ENCODE measurements at places on chromosomes 5 and 9.

DNA sequence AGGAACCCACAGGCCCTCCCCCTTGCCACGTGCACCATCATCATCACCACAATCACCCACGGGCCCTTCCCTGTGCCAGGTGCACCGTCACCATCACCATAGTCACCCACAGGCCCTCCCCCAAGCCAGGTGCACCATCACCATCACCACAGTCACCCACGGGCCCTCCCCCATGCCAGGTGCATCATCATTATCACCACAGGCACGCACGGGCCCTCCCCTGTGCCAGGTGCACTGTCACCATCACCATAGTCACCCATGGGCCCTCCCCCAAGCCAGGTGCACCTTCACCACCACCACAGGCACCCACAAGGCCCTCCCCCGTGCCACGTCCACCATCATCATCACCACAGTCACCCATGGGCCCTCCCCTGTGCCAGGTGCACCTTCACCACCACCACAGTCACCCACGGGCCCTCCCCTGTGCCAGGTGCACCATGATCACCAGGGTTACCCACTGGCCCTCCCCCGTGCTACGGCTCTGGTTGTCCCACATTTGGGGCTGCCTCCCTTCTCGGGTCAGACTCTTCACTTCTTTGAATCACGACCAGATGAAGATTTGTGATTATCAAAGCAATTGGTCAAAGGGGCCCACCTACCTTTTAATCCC, 69.1 kb upstream of the OLFM1 start:
- DNase-seq, result peak; percentile 35

DNA sequence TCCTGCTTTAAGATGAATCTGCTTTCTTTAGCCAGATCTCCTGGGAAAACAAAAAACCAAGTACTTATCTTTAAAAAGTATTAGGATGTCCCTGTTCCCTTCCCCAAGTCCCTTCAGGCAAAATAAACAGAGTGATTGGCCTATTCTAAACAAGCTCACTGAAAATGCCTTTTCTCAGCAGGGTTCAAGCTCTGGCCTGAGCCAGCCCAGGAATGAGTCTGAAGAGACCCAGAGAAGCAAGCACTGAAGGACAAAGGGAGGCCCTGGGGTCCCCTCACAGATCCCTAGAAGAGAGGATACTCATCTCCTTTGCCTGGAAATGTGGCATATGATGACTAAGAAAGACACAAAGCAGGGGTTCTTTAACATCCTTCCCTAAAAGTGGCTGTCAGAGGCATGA, 66.8 kb upstream of the MAP1B start:
- no peak for DNase-seq

DNA sequence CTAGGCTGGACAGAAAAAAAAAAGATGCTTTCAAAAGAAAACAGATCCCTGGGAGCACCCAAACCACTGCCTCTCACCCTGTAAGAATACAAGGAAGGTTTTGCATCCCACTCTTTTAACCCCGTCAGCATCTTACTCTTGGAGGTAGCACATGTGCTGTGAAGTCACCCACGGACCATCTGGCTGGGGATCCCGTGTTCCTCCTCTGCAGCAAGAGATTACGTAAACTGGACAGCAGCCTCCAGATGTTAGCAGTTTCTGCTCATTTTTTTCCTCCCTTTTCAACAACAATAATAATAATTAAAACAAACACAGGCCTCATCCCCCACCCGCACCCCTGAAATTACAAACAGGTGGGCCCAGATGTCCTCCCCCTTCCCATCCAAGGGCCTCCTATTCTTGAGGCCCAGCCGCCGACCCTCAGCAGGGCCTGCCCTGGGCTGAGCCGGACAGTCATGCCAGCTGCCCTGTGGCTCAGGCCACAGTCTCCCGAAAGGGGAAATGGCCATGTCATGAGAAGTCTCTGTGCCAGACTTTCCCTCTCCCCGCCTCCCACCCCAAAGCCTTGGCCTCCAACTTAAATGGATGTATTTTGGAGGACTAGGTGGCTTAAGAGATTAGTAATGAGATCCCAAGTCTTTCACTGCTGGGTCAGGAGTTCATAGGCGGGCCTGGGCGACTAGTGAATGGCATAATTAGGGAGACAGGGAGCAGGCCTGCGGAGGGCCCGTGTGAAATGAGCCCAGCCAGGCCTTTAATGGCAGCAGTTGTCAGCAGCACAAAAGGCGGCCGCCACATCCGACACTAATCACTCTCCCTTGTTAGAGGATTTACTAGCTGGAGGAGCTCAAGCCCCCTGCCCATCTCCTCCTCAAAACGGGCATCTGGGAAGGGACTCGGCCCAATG, 165.1 kb downstream of the PAPPA start:
- DNase-seq, result no peak

GRCh38 chr9:87677776-87678587, 47.9 kb upstream of the CTSL start:
- no peak for DNase-seq

DNA sequence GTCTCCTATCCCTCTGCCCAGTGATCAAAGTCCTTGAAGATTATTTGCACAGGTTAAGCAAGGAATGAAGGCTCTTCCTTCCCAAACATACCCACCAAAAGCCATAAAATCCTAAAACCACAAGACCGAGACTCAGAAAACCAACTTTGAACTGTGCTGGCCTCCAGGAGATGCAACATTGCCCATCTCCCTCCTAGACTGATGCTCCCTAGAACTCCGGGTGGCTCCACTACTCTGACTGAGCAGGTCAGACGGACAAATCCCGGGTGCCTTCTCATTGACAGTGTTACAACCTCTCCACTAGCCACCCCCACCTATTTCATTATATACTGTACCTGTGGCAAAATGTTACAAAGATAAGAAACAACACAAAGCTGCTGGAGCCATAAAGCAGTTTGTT, 110.1 kb downstream of the FANCC start:
- no peak for DNase-seq

DNA sequence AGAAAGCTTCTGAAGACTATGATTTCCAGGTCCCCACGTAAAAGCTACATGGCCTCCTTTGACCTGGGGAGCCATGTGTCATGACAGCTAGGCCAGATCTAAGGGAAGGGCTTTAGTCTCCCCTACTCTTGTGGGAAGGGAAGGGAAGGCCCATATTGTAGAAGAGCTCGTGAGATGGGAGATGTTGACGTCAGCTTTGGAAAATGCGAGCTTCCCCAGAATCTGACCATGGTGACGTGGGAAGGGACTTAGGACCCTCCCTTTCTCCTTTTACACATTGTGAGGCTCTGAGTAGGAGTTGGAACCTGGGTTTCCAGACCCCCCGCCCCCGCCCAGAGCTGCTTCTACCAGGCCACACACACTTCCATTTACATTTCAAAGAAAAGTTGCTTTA, 165.5 kb downstream of the SYK start:
- DNase-seq, result no peak

DNA sequence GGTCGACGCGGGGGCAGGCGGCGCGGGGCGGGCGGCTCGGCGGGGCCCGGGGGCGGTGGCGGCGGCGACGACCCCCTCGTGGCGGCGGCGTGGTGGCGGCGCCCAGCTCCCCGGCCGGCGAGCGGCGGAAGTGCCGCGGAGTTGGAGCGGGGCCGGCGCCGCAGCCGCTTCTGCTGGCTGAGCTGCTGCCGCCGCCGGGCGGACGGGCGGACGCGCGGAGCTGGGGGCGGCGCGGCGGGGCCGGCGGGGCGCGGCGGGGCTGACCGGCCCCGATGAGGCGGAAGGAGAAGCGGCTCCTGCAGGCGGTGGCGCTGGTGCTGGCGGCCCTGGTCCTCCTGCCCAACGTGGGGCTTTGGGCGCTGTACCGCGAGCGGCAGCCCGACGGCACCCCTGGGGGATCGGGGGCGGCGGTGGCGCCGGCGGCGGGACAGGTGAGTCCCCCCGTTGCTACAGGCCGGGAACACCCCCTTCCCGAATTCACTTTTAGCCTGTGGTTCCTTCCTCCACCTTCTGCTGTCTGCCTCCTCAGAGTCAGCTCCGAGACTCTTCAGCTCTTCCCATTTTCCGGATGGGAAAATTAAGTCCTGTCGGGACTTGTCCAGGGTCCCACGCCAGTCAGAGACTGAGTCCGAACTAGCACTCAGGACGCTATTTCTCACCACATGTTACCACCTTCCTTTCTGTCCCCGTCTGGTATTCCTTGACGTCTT, at the start of gene GALNT10:
GALNT10 (plus strand) TSS at position 139 of the 710 bp plus-strand sequence; CDS start at position 273, 134 bp downstream.
- peak; percentile 65 for DNase-seq

DNA sequence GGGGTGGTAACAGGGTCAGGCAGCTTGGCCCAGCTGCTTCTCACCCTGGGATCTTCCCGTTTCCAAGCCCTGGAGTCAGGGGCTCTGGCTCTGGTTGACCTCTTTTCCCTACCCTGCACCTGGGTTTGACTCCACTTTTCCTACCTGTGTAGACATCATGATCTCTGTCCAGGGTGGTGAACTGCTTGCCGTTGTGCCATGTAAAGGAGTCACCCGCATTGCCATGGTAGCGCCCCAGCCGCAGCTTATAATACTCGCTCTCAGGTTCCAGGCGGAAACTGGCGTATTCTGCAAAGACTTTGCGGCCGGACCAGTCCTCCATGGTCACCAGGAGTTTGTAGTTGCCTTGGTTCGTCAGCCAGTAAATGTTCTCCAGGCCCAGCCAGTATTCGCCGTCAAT, 30.9 kb downstream of the ANGPTL2 start:
- DNase-seq, result no peak

DNA sequence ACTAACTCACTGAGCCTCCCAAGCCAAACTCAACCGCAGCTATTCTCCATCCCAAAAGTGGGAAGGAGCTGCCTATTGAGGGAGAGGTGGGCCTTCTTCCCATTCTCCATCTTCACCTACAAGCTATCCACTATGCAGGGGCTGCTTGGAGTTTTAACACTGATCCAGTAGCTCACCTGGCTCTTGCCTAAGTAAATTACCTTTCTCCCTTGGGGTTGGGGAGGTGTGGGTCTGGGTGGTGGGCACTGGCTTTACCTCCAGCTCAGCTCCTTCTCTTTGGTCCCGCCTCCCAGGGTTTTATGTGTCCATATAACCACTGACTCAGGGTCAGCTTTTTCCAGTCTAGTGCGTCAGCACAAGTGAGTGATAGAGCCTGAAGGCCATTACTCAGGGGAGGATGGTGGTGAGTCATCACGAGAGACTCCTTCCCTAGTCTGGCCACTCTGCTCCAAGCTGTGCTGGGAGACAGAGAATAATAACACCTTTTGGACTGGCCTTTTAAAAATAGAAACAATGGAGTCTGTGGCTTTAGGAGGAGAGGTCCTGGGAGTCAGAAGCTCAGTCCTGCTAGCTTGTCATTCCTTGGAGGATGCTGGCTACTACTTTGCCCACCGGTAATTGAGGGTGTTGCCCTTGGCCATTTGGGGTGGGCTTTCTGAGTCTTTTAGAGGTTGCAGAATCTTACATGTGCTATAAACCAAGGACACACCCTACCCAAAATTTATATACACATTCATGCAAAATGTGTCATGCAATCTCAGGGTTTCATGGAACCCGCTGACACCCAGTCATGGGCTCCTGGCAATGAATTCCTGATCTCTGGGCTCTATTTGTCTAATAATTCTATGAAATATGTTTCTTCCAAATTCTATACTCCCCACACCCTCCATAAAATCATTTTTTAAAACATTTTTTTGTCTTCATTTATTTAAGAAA, 35.6 kb upstream of the ATP6V1G1 start:
- DNase-seq, result peak; percentile 90

DNA sequence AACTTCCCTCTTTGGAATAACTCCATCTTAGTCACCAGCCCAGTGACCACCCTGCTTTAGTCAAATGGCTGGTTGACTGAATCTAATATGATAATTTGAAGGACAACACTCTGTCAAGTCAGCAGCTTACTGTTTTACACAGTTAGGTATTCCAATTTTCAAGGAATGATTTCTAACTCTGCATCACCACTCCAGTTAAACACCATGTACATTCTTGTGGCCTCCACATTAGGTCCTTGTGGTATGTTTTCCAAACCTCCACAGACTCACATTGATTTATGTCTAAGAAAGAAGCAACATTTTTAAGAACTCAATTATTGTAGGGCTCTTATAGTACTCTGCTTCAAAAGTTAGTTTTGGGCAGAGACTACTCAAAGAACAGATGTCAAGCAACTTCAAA, 110.7 kb downstream of the TLE1 start:
- DNase-seq, result no peak

DNA sequence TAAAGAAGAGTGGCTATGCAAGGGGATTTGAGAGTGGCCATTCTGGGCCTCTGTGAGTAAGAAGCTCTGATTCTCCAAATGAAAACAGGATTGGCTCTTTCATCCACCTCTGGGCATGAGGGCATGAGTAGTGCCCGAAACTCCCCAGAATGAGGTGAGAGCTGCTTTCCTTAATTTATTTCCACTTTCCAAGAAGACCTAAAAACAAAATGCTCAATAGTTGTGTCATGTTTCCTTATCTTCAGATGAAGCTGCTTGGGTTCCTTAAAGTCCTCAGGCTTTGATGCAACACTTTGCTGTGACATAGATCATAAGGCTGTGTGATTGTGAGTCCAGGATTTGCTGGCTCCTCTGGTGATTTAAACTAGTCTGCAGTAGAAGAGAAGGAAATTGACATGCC, 3.1 kb upstream of the ZCCHC10 start:
- DNase-seq, result no peak

GRCh38 chr5:134576386-134577021, 51.0 kb downstream of the JADE2 start:
- DNase-seq, result no peak

- no peak for DNase-seq
Measured at GRCh38 chr5:170787216-170787615, 3.7 kb downstream of the GABRP start.
